Gastroesophageal sphincter (tissue), 4 donors: ENCODE measurements at places on chromosomes 12 and 14.

GRCh38 chr12:31626270-31626995 is 33.1 kb upstream of the ETFBKMT start:
- no peak overlapping the region for H3K27ac ChIP-seq
- no peaks in the 10 kb centered on the region for H3K27me3 ChIP-seq
- no peaks in the 10 kb centered on the region for H3K4me1 ChIP-seq

- H3K4me1 ChIP-seq: no peaks in the 10 kb centered on the region
- H3K36me3 ChIP-seq: no peaks in the 10 kb centered on the region
- H3K27ac ChIP-seq: no peak overlapping the region
- H3K4me3 ChIP-seq: no peak overlapping the region
- ATAC-seq: no peak
- no peaks in the 10 kb centered on the region for H3K27me3 ChIP-seq
Observed at GRCh38 chr12:9948606-9949296, 16.6 kb upstream of the CLEC2A start.

DNA sequence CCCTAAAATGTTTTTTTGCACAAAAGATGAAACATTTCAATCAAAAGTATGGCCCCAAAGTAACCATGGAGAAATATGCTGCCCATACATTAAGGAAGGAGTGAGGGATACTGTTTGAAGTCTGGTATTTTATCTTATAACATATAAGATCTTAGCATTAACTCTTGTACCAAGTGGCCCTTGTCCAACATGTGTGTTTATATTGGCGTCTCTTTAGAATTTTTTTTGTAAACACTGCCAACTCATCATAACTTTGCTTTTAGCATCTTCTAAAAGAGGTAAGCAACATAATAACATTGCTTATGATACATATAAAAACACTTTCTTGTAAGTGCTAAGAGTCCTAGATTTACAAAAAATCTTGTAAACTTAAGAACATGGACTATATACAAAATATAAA is 419.7 kb downstream of the ADAMTS20 start:
- H3K4me1 ChIP-seq: no peaks in the 10 kb centered on the region
- no peak overlapping the region for H3K4me3 ChIP-seq
- no peak overlapping the region for H3K27ac ChIP-seq
- ATAC-seq: no peak
- H3K36me3 ChIP-seq: no peaks in the 10 kb centered on the region

- H3K27me3 ChIP-seq: no peaks in the 10 kb centered on the region
- ATAC-seq: no peak
- no peaks in the 10 kb centered on the region for H3K36me3 ChIP-seq
- no peak overlapping the region for H3K4me3 ChIP-seq
- H3K4me1 ChIP-seq: no peaks in the 10 kb centered on the region
- no peak overlapping the region for H3K27ac ChIP-seq
Observed at GRCh38 chr12:1927051-1927680, 8.7 kb upstream of the CACNA2D4 start.

- no peaks in the 10 kb centered on the region for H3K27me3 ChIP-seq
- H3K4me1 ChIP-seq: no peaks in the 10 kb centered on the region
- no peak for ATAC-seq
- H3K36me3 ChIP-seq: no peaks in the 10 kb centered on the region
- H3K4me3 ChIP-seq: no peak overlapping the region
Observed at GRCh38 chr12:109927622-109928021, 27.5 kb downstream of the TCHP start.
